ENCODE measurements at places on chromosomes 6 and 20.

- DNase-seq: no peak
Observed at GRCh38 chr6:16129623-16130401, 926 bp downstream of the MYLIP start.

GRCh38 chr6:146914489-146915483 is 289.4 kb upstream of the STXBP5 start:
- DNase-seq: no peak

DNA sequence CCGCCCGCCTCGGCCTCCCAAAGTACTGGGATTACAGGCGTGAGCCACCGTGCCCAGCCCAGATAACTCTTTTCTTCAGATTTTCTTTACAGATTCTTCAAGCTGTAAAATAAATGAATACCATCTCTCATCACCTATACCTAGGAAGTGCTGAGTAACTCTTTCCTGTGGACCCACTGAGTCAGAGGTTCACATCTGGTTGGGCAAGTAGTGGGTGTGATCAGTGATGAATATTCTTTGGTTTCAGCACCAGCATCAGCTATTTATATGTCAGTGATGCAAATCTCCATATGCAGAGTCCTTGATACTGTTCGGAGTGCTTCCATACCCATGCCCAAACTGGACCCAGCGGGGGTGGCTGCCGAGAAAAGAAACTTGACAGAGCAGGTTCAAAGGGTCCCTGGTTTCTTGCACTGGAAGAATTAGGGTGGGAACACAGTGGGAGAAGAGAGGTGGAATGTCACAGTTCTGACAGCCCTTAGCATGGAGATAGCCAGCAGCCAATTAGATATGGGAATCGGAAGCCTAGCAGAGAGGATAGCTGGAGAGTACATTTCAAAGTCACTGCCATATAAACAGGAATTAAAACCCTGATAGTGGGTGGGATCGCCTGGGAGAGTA is 64.9 kb upstream of the DDR1 start:
- no peak for DNase-seq

DNA sequence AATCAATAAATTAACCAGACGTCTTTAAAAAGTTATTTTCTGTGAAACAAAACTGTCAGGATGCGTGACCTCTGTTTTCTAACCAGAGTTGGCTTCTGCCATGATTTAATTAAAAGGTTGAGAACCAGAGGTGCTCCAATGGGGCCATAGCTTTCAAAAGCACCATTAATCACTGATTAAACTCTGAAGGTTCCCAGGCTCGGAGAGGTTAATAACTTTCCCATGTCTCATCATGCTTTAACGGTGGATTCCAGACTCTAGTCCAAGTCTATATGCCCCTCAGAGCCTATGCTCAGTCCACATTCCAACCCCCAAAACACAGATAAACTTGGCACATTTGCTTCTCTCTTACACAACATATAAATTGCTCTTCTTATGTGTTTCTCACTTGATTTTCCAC is 95.5 kb downstream of the SNAP91 start:
- no peak for DNase-seq

DNA sequence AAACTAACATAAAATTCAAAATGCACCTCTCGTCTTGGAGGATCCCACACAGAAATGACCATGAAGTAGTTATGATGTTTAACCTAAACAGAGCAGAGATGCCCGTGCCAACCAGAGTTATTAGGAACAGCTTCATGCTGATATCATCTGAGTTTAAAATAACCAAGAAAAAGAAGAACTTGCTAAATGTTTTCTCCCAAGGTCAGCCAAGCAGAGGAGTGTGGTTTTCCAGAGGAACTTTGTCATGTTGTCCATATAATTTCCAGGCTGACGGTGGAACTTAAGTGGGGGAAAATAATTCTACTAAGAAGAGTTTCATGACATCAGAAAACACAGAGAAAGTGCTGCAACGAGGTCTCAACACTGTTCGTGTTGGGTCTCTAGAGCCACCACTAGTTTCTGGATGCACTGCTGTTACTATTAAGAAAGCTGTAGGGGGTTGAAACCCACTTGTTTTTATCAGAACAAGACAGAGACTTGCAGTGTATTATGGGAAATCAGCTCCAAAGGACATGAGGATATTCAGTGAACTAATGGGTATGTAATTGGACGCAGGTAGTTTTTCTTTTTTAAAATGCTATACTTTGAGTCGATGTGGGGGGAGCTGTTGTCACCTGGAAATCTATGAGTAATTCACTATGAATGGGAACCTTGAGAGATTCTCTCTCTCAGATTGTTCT is 5.2 kb downstream of the AGPAT4 start:
- no peak for DNase-seq

- DNase-seq: no peak
Observed at GRCh38 chr20:58765780-58766179, 73.2 kb downstream of the NPEPL1 start.

DNA sequence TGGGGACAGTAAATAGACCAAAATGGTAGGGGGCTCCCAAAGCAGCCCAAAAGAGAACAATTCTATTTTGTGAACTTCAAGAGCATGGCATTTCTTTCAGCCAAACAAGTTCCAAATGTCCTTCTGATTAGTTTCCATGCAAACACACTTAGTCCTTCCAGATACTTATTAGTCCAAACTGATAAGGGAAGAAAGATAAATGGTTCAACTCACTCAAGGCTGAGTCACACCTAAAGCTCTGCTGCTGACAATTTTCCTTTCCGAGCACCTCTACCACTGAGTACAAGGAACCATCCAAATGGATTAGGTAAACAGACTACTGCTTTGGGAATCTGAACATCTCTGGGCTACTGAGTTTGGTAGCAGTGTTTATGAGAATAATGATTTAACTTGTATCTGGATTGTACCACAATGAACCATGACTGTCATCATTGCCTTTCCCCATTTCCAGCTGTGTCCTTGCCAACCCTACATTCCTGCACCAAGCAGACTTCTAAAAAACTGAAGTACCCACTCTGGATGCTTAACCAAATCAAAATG is 71.2 kb downstream of the TNFRSF21 start:
- DNase-seq: no peak

- DNase-seq: no peak
Observed at GRCh38 chr6:153787341-153787606, 251.8 kb upstream of the OPRM1 start.

DNA sequence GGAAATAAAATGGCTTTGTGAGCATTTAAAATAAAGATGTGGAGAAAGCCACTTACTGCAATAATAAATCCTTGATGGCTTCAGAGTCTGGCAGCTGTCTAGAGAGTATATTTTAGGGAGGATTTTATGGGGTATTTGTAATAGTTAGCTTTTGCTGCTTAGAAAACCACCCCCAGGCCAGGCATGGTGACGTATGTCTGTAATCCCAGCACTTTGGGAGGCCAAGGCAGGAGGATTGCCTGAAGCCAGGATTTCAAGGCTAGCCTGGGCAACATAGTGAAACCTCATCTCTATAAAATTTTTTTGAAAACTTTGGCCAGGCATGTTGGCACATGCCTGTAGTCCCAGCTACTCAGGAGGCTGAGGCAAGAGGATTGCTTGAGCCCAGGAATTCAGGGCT is 63.8 kb downstream of the ISM1 start:
- DNase-seq: no peak

GRCh38 chr6:3789018-3789895 is 37.7 kb upstream of the PXDC1 start:
- DNase-seq: no peak

DNA sequence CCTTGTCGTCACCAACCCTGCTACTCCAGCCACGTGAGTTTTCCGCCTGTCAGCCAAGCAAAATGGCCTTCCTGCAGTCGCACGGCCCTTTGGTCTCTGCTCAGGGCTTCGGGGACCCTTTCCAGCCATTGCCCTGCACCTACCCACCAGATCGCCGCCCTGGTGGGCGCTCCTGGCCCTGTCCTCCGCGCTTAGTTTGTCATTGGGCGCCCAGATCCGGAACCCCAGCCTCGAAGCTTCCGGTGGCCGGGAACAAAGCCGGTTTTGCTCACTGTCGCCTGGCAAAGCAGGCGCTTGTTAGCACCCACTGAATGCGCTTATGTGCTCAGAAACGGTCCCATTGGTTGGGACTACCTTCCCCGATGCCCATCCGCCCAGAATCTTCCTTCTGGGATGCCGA is 536 bp downstream of the ZFP57 start:
- no peak for DNase-seq

DNA sequence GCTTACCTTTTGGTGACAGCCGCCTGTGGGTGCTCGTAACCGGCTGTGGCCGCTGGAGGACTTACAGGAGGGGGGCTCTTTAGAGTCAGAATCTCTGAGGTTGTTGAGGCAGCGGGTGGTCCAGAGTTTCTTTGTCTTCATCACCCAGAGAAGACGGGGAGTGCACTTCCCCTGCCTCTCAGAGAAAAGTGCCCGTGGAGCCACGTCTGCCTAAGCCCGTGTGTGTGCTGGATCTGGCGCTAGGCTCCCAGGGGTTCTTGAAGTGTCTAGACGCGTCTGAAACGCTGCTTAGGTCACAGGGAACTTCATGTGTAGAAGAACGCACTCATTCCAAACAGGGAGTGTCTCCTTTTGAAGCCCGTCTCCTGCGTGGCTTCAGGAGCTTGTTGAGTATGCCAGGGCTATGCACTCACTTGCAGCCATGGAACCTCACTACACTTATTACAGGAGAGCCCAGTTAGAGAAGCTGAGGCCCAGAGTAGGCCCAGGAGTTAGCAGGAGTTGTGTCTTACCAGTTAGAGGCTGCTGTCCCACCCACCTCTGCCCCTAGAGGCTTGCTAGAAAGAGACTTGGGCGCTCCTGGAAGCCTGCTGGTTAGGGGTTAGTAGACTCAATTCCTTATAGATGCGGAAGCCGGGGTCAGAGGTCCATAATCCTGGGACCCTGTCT is 1.3 kb downstream of the LSM14B start:
- DNase-seq: no peak

DNA sequence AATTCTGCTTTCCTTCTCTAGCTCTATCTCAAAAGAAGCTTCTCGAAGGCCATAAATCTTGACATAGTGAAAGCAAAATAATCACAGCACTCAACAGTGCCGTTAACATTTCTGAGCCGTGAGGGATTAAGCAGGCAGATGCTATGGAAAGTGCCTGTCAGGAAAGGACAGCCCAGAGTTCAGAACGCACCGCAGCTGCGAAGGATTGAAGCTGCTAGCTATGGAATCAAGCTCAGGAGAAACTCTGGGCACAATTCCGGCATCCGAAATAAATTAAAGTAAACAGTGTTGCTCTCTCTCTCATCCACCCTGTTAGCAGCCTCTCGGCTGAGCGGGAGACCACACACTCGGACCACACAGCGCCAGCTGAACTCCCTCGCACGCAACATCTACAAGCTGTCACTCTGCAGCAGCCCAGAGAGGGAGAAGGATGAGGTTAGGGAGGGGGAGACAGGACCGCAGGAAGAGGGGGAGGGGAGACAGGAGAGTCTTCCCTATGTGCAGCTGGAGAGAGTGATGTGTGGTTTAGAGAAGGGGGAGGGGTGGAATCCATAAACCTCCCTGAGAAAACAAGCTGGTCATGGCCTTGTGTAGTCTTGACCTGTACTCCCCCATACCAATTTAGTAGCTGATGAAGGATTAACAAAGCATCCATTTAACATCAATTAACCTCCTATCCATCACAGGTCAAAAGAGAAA is 9.0 kb downstream of the EXOC2 start:
- DNase-seq: no peak

DNA sequence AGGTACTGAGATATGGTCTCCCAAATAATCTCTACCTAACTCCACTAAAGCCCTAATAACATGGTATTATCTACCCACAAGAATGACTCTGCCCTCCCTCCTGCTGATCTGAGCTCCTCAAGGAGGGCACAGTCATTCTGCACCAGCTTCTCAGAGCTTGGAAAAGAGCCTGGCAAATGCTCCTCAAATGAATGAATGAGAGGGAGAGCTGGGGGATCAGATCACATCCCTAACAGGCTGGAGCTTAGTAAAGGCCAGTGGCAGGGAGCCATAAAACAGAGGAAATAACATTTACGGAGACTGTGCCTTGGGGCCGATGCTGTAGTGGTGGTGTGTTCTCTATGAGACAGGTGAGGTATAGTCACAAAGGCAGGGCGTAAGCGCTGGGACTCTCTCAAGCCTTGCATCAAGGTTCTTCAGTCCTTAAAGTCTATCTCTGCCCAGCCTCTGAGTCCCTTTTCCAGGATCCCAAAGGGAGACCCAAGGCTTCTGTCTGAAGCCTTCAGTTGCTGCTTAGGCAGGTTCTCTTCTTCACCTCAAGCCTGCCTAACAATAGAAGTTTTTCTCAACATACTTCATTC is 7.2 kb upstream of the NNAT start:
- no peak for DNase-seq

DNA sequence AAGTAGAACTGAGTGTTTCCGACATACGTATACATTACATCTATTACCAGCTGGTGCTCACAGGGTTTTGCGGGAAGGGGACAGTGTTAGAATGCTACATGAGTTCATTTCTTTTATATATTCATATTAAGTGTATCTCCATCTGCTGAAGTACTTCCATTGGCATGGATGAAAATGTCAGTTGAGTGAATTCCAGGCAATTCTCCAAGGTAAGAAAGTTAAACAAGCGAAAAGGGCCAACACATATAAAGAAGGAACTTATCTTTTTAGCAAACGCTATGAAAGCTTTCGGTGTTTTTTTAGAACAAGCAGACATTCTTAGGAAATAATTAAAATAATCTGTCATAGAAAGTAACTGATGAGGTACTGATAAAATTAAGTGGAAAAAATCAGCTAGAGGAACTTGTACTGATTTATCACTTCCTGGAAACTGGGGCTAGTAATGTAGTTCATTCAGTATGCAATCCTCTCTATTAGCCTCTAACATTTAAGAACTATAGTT is 34.6 kb downstream of the RNF146 start:
- no peak for DNase-seq

GRCh38 chr6:16140607-16141006 is 11.7 kb downstream of the MYLIP start:
- DNase-seq: no peak

GRCh38 chr6:27477318-27478013 is 4.6 kb upstream of the ZNF184 start:
- DNase-seq: no peak

GRCh38 chr6:32953775-32954174 is 878 bp upstream of the HLA-DMA start:
- no peak for DNase-seq

- no peak for DNase-seq
Observed at GRCh38 chr6:32933661-32934085, 7.2 kb downstream of the HLA-DMB start.

DNA sequence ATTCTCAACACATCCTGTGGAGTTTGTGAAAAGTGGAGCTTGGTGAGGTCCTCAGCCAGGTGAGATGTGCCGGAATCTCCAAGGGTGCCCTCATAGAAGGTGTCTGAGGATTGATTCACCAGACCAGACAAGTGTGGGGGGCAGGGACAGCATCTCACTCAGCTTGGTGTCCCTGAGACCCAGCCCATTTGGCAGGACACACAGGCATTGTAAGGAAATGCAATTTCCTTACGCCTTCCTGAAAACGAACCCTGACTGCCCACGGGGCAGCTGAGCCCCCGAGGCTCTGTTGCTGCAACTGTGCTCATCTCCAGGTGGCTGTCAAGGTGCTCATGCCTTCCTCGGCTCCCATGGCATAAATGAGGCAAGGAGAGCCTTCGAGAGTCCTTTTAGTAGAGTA is 33.4 kb downstream of the FOXC1 start:
- DNase-seq: no peak
